CD4-positive, alpha-beta T cell treated with Interleukin-4 for 4 hours (primary cell): ENCODE measurements at places on chromosomes 1 and 21.
A peak's percentile ranks its signal among the peaks of the same experiment; 100 is the strongest.

- no peak for DNase-seq
Measured at GRCh38 chr1:27648602-27649305, 13.8 kb upstream of the FGR start.

GRCh38 chr1:8463144-8463927, 145.4 kb downstream of the SLC45A1 start:
- DNase-seq = no peak

DNA sequence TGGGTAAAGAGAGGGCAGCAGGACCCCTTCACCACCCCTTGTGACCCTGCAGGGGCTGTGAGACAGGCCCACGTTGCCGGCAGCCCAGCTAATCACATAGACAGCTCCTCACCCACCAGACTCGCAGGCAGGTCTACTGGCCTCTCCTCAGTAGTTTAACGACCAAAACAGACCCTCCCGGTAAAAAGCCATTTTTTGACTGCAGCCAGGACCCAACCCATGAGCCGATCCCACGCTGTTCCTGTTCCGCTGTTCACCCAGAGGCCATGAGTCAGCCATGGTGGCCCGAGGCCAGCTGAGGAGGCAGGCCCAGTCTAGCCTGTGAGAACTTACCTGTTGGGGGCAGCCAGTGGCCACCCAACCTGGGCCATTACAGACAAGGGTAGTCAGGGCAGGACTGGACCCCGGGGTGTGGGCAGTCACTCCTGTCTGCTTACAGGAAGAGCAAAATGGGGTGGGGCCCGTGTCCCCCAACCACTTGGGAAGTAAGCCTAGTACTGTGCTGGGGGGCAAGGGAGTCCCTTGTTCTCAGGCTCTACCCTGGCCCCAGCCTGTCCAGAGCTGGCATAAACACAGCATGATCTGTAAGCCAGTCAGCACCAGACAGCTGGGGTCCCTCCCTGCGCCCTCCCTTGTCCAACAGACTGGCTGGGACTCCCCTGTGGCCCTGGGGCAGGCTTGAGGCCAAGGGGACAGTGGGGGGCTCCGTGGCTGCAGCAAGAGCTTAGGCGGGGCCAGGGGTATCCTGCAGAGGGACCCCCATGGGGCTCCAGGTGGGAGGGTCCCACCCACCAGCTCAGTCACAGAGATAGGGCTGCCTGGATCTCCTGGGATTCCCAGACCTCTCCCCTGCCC, 61.9 kb downstream of the WNT9A start:
- DNase-seq = peak; percentile 27

DNA sequence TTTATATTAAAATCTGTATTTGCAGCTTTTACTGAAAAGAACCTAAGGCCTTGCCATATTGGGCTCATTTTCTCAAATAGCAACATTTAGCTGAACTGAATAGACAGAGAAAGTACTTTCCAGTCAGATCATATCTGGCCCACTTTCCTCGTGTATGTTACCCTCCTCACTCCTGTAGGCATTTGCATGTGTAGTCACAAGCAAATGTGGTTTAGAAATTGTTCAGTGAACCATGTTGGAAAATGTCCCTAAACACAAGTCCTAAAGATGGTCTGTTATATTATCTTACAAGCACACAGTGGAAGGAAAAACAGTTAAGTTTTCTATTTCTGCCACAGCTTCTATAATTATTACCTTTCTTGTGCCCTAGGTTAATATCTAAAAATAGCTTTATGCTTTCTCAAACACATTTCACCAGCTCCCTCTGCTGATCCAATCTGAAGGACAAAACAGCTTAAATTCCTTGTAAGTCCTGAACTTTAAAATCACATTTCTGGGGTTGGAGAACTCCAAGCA, 606 bp upstream of the FMO4 start:
- DNase-seq = no peak

DNA sequence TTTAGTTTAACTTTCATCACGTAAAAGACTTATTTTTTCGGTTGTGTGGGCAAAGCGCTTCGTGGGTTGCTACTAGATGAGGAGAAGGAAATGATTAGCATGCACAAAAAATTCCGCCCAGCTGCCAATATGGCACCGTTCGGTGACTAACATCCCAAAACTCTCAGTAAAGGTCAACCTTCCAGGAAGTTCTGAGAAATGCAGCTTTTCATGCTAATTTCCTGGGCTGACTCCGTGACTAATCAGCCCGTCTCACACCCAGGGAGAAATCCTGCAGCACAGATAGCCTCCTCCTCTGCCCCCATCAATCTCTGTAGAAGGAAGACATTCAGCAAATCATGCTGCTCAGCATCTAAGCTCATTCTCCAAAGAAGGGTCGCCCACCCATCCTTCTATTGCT, 34.1 kb downstream of the TMCO4 start:
- peak; percentile 2 for DNase-seq

DNA sequence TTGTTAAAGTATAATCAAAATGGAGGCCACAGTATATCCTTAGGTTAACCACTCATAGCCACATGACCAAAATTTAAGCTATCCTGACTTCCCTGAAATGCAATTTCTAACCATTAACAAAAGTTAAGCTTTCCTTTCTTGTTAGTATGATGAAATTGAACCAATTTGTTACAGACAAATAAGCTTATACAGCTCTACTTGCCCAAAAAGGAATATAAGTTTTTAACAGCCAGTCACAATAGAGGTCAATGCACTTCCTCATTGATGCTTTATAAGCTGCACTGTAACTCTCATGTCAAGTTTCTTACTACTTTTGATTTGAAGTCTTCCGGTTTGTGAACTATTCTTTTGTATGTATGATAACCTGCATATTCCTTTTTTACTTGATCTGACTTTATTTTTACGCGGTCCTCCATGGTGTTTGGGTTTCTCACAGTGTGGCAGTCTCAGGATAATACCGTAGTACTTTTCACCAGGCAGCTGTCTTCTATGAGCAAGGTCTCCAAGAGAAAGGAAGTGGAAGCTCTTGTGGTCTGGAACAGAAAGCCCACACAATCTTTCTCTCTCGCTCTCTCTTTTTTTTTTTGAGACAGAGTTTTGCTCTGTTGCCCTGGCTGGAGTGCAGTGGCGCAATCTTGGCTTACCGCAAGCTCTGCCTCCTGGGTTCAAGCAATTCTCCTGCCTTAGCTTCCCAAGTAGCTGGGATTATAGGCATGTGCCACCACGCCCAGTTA, 331.6 kb downstream of the SRGAP2C start:
- peak; percentile 64 for DNase-seq

- DNase-seq = peak; percentile 51
Measured at GRCh38 chr1:193437785-193438184, 251.4 kb upstream of the B3GALT2 start.

- DNase-seq = no peak
Measured at GRCh38 chr1:114021665-114022099, 42.4 kb downstream of the OLFML3 start.

GRCh38 chr1:184553845-184554244, 167.0 kb downstream of the C1orf21 start:
- no peak for DNase-seq

DNA sequence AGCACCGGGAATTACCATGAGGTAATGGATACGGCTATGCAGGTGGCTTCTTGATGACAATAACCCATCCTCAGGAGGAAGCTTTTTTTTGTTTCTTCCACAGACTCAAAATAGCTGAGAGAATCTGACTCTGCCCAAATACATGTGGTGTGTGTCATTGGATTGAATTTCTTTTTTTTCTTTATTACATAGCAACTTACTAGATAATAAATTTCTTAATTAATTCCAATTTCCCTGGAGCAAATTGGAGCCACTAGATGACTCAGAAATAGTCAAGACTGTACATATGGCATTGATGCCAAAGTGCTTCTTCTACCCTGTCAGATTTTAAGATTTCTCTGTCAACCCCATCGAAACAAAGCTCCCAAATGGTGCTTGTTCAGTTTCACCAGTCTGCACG, 42.7 kb downstream of the L1TD1 start:
- DNase-seq = no peak

DNA sequence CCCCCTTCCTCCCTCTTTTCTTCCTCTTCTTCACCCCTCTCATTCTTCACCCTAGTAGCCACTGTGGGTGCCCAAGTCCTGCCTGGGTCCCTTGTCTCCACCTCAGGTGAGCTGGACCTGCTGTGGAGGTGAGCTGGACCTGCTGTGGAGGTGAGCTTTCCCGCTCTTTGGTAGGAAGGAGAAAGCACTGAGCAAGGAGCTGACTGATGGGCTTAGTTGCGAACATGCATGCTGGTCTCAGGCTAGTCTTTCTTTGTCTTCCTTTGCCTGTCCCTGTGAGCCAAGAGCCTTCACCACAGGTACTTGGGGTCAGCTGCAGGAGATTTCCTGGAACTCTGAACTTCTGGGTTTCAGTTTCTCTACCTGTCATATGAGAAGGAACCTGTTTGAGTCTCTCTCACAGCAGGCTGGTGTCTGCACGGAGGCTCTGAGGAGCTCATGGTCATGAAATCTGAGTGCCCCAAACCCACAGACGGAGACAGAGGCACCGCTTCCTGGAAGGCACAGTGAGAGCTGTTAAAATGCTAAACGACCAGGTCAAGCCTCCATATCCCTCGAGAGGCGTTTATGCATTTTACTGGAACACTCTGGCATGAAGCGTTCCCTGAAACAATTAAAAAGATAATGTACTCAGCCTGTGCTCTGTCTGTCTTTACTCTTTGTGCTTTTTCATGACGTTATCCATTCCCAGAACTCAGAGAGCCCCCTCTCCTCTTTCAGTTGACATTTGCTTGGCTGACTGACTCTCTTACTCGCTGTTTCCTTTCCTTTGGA, 69.5 kb downstream of the RHOU start:
- peak; percentile 25 for DNase-seq

DNA sequence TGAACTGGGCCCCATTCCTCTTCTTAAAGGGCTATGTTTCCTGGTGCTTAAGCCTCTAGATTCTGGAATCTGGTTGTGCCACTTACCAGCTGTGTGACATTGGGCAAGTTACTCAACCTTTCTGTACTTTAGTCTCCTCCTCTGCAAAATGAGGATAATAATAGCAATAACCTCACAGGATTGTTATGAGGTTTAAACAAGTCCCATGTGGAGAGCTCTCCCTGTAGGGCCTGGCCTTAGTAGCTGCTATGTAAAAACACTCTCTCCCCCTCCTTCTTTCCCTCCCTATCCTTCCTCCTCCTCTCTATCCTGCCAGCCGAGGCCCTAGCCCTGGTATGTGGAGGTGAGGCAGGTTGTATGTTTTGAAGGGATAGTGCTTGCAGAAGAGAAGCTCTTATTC, 8.2 kb upstream of the PEAR1 start:
- DNase-seq = no peak

DNA sequence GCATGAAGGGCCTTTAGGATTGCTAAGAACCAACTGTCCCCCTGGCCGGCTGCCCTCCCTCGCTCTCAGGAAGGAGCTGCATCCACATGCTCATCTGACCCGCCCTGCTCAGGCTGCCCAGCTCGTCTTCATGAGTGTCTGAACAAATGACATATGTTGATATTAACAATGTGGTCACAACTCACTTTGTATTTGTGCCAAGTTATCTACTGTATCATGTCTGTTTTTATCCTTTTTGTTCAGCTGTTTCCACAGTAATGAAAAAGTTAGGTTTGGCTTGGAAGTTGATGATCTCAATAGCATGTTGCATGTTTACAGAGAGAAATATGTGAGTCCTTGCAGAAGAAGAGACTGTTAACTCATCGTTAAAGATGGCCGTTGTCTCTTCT, 75.1 kb downstream of the PHTF1 start:
- DNase-seq = no peak

DNA sequence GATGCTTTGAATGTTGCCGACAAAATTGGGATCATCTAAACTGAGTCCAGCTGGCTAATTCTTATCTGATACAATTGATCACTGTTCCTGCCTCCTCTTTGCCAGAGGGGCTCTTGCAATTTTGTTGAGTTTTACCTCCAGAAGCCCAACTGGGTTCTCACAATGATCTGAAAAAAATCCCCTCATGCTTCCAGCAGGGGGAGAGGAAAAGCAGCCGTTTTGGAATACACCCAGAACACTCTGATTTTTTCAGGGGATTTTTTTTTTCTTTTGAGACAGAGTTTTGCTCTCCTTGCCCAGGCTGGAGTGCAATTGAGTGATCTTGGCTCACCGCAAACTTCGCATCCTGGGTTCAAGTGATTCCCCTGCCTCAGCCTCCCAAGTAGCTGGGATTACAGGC, 13.9 kb upstream of the RERE start:
- no peak for DNase-seq

GRCh38 chr1:118201524-118201923, 16.5 kb upstream of the SPAG17 start:
- DNase-seq = no peak

GRCh38 chr1:168223681-168224540, 1.9 kb upstream of the SFT2D2 start:
- no peak for DNase-seq

DNA sequence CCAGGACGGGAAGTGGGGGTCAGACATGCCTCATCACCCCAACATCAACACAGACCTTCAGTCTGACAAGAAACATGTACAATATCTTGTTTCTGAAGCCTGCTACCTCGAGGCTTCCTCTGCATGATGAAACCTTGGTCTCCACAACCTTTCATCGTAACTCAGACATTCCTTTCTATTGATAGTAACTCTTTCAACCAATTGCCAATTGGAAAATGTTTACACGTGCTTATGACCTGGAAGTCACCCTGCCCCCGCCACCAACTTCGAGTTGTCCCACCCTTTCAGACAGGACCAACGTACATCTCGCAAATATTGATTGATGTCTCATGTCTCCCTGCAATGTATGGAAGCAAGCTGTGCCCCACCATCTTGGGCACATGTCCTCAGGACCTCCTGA, 159.5 kb downstream of the ETS2 start:
- DNase-seq = no peak

- no peak for DNase-seq
Measured at GRCh38 chr1:42934541-42935312, 23.9 kb downstream of the SLC2A1 start.

DNA sequence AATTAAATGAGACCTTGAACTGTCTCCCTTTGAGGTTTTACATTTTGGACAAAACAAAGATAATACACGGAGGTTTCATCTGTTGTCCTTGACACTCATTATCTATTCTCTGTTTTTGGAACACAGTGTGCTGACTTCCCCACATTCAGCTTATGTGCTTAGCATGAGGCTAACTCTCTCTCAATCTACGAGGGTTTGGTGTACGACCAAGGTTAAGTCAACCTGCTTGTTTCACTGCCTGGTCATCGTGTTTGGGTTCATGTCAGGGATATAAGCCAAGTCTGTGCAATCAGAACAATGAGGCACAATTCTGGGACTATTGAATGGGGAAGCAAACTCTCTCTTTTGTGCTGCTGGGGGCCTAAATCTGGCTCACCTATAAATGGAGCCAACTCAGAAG, 328.5 kb upstream of the USP25 start:
- no peak for DNase-seq

- no peak for DNase-seq
Measured at GRCh38 chr21:42453224-42453985, 42.6 kb downstream of the RSPH1 start.

DNA sequence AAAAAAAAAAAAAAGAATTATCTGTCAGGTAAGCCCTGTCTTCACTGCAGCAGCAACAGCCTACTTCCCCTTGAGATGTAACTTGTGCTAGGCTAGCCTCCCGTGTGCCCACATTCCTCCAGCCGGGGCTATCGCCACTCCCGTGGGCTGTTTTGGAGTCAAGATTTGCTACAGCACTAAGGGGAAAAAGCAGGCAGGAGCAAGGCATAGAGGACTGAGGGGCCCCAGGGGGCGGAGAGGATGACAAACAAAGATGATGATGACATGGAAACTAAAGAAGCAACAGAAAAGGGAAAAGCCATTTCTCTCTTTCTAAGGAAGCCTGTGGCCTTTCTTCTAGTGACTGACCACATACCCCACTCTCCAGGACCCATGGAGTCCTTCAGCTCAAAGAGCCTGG, 1.9 kb downstream of the TNFAIP8L2 start:
- DNase-seq = peak; percentile 12
